ENCODE measurements at places on chromosomes 6 and 20.

DNA sequence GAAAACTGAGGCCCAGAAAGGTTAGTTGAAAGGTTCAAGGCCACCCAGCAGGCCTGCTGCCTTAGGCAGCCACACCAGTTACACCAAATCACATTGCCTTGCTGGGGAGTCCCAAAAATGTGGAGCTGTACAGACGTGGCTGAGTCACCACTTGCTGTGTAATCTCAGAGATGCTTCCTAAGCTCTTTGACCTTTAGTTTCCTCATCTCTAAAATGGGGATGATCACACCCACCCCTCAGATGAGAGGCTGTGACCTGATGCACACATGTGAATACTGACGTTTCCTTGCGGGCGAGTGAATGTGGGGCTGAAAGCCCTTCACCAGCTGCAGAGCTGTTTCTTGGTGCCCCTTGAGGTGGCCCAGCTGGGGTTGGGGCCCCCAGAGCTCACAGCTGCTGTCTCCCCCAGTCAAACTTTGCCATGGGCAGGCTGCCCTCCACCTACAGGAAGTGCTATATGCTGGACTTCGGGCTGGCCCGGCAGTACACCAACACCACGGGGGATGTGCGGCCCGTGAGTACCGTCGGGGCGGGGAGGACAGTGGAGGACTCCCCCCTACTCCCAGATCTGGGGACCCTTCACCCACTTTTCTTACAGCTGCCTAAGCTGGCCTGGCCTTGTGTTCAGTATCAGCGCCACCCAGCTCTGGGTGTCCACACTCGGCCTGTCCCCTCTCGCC is 11.0 kb downstream of the TTBK1 start:
- no peak for DNase-seq

GRCh38 chr6:146635165-146635564 is 36.4 kb downstream of the ADGB start:
- no peak for DNase-seq

- peak; percentile 85 for DNase-seq
These were observed 322.2 kb downstream of the PLCB1 start for GRCh38 chr20:8454137-8454712.

GRCh38 chr6:52910091-52910490 is 593 bp upstream of the GSTA3 start:
- no peak for DNase-seq

GRCh38 chr6:8434727-8435092 is 635 bp downstream of the SLC35B3 start:
- no peak for DNase-seq

- DNase-seq: no peak
These were observed 276.6 kb upstream of the BMP2 start for GRCh38 chr20:6490849-6491248.

- DNase-seq: no peak
These were observed 9.3 kb upstream of the TXNDC5 start for GRCh38 chr6:7919871-7920270.

DNA sequence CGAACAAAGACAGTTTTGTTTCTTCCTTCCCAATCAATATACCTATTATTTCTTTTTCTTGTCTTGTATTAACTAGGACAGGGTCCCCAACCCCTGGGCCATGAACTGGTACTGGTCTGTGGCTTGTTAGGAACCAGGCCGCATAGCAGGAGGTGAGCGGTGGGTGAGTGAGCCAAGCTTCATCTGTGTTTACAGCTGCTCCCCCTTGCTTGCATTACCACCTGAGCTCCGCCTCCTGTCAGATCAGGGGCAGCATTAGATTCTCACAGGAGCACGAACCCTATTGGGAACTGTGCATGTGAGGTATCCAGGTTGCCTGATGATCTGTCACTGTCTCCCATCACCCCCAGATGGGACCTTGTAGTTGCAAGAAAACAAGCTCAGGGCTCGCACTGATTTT is 151.9 kb downstream of the CDKAL1 start:
- DNase-seq: no peak

DNA sequence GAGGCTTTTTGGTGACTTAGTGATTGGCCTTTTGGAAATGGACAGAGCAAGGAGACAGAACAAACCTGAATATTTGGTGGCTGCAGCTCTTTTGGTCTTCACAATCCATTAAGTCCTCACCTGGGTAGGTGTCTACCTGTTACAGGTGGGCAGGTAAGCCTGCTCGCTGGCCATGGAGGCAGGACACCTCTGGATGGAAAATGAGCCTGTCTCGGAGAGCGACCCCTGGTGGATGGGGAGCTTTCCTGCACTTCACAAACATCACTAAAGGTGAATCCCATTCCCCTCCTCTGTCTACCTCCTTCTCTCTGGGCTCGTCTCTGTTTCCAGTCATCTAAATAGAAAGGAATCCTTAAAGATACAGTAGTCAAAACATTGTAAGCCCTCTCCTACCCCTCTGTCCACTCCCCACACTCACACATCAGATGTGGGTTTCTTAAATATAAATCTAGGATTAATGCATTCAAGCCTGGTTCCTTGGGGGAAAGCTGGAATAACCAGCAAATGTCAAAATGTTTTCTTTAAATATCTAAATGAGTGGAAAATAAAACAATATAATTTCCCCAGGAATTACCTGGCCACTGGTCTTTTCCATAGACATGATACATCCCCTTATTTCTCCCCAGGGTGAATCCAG is 304.9 kb downstream of the CDH26 start:
- no peak for DNase-seq

- DNase-seq: no peak
These were observed 127.7 kb downstream of the ALDH8A1 start for GRCh38 chr6:134821928-134822864.

DNA sequence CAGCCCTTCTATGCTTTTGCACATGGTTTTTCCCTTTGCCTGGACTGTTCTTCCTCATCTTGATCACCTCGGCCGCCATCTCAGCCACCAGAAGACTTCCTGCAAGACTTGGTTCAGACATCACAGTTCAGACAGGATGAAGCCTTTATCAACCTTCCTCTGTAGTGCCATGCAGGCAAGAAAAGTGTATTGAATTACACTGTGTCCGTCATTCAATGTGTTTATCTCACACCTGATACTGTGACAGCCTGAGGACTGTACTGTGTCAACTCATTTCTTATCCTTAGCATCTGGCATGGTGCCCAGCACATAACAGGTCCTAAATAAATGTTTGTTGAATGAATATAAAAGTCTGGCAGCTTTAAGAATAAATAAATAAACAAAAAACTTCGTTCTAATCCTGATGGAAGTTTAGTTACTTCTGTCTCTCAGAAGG is 133.3 kb upstream of the MAN1A1 start:
- DNase-seq: no peak

DNA sequence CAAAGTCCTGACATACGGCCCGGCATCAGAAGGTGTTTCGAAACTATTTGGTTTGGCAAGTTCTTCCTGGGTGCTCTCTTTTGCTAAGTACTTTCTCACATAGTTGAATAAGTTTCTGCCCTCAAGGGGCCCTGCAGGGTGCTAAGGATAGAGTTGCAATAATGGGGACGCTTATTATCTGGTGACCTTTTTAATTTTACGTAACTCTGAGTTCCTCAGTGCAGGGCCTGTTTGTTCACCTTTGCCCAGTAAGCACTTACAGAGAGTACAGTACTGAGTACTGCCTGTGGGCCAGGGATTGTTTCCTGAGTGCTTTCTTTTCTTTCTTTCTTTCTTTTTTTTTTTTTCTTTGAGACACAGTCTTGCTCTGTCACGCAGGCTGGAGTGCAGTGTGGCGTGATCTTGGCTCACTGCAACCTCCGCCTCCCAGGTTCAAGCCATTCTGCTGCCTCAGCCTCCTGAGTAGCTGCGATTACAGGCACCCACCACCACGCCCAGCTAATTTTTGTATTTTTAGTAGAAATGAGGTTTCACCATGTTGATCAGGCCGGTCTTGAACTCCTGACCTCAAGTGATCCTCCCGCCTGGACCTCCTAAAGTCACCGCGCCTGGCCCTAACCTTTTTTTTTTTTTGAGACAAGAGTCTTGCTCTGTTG is 4.5 kb upstream of the PXMP4 start:
- DNase-seq: no peak

- peak; percentile 59 for DNase-seq
These were observed 45.3 kb upstream of the SMIM8 start for GRCh38 chr6:87277123-87277522.

- no peak for DNase-seq
These were observed 49.1 kb downstream of the LAMA2 start for GRCh38 chr6:128932061-128932460.

GRCh38 chr6:77839292-77839691 is 186.5 kb downstream of the MEI4 start:
- DNase-seq: no peak

- no peak for DNase-seq
These were observed 35.7 kb downstream of the TFAP2C start for GRCh38 chr20:56664796-56665195.

GRCh38 chr6:41538556-41539182 is 7.5 kb upstream of the FOXP4 start:
- no peak for DNase-seq

- DNase-seq: peak; percentile 98
These were observed at the start of gene LSM14B for GRCh38 chr20:62121776-62122653. Gene LSM14B, plus strand, starts transcription at chr20:62122475. Its CDS starts 192 bp downstream, at chr20:62122667.

DNA sequence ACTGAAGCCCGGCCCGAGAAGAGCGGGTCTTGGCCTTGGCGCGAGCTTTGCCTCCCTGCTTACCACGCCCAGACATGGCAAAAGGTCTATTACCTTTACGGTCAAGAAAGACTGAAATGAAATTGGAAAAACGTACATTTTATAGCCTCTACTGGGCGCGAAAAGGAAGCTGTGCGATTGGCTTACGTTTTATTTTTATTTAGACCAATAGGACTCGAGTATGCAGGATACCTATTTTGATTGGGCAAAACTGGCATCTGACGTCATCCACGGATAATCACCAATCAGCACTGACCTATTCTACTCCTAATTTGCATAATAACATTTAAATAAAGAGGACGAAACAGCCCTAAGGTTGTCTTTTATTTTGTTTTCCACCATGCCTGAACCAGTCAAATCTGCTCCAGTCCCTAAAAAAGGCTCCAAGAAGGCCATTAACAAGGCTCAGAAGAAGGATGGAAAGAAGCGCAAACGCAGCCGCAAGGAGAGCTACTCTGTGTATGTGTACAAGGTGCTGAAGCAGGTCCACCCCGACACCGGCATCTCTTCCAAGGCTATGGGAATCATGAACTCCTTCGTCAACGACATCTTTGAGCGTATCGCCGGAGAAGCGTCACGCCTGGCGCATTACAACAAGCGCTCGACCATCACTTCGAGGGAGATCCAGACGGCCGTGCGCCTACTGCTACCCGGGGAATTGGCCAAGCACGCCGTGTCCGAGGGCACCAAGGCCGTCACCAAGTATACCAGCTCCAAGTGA is 97.4 kb downstream of the OR2B2 start:
- DNase-seq: peak; percentile 97

DNA sequence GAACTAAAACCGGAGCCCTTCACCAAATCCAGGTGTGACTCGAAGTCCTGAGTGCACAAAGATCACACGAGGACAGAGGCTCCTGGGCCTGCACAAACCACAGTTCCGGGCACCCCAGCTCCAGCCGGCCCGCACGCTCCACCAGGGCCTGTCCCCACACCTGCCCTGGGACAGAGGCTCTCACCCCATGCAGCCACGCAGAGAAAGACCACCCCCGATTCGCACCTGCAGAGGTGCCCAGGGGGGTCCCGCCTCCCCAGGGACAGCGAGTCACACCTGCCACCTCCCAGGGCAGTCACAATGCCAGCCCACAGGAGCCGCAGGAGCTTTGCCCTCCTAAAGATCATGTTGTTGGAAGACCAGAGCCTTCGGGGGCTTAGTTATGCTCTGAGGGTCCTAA is 25.4 kb upstream of the MRGBP start:
- DNase-seq: no peak

DNA sequence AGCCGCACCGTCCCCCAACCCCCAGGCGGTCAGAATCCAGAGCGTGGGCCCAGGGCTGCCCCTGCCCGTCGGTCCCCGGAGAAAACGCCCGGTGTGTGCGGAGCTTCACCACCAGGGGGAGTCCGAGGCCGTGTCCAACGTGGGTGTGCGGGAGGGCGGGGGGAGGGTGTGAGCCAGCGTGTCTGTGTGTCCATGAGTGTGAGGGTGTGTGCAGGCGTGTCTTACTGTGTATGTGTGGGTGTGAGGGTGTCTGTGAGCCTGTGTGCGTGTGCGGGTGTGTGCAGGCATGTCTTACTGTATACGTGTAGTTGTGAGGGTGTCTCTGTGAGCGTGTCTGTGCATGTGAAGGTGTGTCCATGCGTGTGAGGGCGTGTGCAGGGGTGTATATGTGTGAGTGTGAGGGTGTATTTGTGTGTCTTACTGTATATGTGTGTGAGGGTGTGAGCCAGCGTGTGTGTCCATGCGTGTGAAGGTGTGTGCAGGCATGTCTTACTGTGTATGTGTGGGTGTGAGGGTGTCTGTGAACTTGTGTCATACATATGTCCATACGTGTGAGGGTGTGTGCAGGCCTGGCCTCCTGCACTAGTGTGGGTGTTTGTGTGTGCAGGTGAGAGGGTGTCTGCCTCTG is 24.6 kb upstream of the GATA5 start:
- peak; percentile 80 for DNase-seq

GRCh38 chr20:21505810-21506530 is 7.9 kb downstream of the NKX2-2 start:
- DNase-seq: peak; percentile 71

GRCh38 chr20:18188434-18188833 is 50.8 kb downstream of the KAT14 start:
- DNase-seq: no peak

DNA sequence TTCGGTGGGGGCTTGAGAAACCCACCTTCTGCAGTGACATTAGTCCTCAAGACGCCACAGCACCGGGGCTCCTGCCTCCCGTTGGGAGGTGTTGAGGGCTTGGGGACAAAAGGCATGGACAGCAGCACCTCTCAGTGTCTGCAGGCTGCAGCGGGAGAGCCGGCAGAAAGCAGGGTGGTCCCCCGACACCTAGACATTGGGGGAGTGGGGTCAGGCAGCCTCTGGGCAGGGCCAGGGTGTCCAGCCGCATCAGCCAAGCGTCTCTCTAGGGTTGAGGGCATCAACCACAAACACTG is 264.7 kb downstream of the TAF4 start:
- DNase-seq: no peak

- DNase-seq: no peak
These were observed 47.8 kb downstream of the TFEB start for GRCh38 chr6:41687501-41688175.

DNA sequence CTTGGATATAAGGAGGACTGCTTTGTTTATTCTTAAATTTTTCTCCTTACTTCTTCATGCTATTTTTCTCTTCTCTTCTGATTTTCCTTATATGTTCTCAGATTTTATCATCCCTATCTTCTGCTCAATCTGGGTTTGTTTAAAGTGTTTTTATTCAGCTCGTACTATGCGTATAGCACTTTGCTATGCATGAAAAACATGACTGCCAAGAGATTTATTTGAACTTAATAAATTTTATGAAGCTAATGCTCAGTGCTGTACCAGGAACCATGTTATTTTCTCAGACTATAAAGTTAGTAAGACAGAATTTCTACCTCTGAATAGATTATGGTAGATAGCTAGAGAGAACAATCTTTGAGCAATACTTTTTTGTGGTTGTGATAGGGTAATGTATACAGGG is 305.9 kb downstream of the LAMA2 start:
- DNase-seq: no peak

Data from dermis blood vessel endothelial cell (primary cell).